Natural killer cell treated with Interleukin-12 subunit alpha and Interleukin-12 subunit beta and Interleukin-15 and Interleukin-18, amount 100 ng/mL, for 72 hours (primary cell): ENCODE measurements at places on chromosomes 12 and 14. TPM values are rescaled to one million over a fixed set of nuclear protein-coding genes. Genes with fewer than 3 reads are reported as not detected.

ESR2 gene
- total RNA-seq: 0.64 TPM

- H3K4me1 ChIP-seq: no peaks in the 10 kb centered on the region
- no peaks in the 10 kb centered on the region for H3K36me3 ChIP-seq
- DNase-seq: peak; percentile 35
- H3K27me3 ChIP-seq: peaks cover 15% of the 10 kb centered on the region
- no peak overlapping the region for H3K4me3 ChIP-seq
Observed at GRCh38 chr14:100891501-100892445, 11.7 kb downstream of the RTL1 start.

GARIN6 gene
- not detected for total RNA-seq

SART3 gene
- total RNA-seq: 127 TPM

GRCh38 chr12:108833757-108834472 is 23.5 kb downstream of the SSH1 start:
- no peak for DNase-seq
- peak overlapping the region; percentile 73 for H3K27ac ChIP-seq
- no peaks in the 10 kb centered on the region for H3K27me3 ChIP-seq
- H3K4me1 ChIP-seq: peaks cover 72% of the 10 kb centered on the region
- H3K4me3 ChIP-seq: peak overlapping the region; percentile 5
- H3K36me3 ChIP-seq: peaks cover 22% of the 10 kb centered on the region
